WTC11 (cell line): ENCODE measurements at places on chromosomes 6 and 20. TPM values are rescaled to one million over a fixed set of nuclear protein-coding genes. Genes with fewer than 3 reads are reported as not detected.

DNA sequence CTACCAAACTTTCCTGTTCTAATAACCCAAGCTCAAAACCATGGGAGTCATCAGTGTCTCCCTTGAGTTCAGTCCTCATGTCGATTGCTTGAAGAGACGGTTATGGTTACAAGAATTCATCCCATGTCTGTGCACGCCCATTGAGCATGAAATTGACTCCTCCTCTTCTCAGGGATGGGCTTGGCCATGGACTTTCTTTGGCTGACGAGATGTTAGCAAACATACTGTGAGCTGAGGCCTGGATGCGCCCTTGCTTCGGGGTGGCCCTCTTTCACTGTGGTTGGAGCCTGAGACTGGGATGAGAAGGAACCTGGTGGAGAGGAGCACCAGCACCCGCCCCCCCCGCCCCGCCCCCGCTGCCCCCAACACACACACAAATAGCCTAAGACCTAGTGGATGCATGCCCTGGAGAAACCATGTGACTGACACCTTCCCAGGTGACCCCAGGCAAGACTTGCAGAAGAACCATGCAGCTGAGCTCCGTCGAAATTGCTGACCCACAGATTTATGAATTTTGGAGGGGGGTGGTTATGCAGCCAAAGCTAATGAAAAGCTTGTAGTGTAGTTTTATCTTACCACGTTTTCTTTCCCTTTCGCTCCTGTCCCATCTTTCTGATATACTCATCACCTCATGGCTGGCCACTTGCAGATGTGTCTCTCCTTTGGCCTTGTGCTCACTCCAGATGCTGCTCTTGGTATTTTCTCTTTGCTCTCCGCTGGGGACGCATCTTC lies 231.4 kb downstream of the CDH4 start:
- H3K27me3 ChIP-seq: peaks cover 44% of the 10 kb centered on the region
- peaks cover 16% of the 10 kb centered on the region for H3K4me1 ChIP-seq
- H3K36me3 ChIP-seq: peaks cover 10% of the 10 kb centered on the region
- no peak overlapping the region for H3K4me3 ChIP-seq
- no peak overlapping the region for H3K27ac ChIP-seq

DNA sequence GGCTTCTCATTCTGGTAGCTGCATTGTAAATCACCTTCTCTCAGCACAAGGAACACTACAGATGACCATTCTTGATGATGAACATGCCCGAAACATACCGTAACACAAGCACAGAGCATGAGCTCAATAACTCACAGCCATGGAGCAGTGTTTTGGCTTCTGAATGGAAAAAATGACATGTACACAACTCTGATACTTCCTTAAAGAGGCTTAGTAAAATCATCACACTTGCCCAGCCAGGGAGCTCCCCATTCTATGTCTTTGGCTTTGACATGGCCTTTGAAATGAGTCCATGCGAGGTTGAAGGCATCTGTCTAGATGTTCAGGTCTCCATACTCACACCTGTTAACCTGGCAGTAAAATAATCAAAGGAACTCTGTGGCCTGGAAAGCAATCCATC lies 87.6 kb downstream of the MYB start:
- peaks cover 53% of the 10 kb centered on the region for H3K4me1 ChIP-seq
- H3K27me3 ChIP-seq: peaks cover 3% of the 10 kb centered on the region; the same call in 1 of the 2 replicates
- H3K36me3 ChIP-seq: no peaks in the 10 kb centered on the region
- DNase-seq: no peak

DNA sequence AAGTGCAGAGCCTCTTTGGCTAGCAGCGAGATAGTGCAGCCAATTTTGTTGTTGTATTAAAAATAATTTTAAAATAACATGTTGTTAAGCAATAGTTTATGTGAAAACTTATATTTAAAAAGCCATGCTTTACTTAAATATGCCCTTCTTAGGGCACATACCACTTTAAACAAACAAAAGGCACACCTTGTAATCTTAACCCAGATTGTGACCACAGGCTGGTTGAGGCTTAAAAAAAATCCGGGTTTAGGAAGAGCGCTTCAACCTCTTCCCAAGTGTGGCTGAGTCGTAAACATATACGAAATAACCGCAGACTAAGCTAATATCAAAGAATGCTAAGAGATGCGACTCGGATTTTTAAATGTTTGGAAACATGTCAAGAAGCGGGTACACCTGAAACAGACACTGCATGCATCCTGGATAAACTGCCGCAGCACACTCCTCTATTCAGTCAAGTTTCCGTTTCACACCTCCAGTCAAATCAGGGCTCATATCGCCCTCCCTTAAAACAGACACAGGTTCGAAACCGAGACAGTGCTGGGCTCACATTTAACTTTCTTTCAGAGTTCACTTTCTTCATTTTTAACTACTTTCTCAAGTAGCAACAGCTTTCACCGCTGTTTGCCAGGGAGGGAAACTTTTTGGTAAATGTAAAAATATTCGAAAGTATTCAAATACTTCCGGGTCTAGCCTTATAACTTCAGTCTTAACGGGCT lies 1.5 kb downstream of the DEK start:
- no peak for DNase-seq
- H3K27me3 ChIP-seq: no peaks in the 10 kb centered on the region
- H3K4me1 ChIP-seq: peaks cover 49% of the 10 kb centered on the region

DNA sequence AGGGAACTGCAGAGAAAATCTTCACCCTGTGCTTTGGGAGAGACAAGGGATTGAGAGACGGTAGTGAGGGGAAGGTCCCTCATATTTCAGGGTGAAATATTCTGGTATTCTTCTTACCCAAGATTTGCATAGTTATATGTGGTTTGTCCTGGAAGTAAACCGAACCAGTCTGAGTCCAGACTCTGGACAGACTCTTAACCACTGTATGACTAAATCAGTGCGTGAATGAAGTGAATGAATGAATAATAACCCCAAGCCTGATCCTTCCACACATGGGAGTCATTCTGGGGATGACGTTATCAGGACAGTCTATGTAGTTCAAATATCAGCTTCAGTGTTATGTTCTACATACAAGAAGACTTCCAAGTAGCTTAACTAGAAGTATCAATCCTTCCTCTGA lies 690.7 kb downstream of the KIF16B start:
- H3K4me3 ChIP-seq: no peak overlapping the region
- H3K36me3 ChIP-seq: peaks cover 23% of the 10 kb centered on the region
- H3K27me3 ChIP-seq: no peaks in the 10 kb centered on the region; the same call in 1 of the 2 replicates
- no peak overlapping the region for H3K27ac ChIP-seq
- peaks cover 12% of the 10 kb centered on the region for H3K4me1 ChIP-seq

DNA sequence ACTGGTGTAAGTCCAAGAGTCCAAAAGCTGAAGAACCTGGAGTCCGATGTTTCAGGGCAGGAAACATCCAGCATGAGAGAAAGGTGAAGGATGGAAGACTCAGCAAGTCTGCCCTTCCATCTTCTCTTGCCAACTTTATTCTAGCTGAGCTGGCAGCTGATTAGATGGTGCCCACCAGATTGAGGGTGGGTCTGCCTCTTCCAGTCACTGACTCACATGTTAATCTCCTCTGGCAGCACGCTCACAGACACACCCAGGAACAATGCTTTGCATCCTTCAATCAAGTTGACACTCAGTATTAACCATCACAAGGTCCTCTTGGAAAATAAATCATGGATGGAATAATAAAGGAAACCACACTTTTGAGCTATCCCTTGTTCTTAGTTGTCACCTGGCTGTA lies 121.2 kb downstream of the MAP3K7 start:
- no peaks in the 10 kb centered on the region for H3K27me3 ChIP-seq
- H3K36me3 ChIP-seq: no peaks in the 10 kb centered on the region
- no peak for DNase-seq
- H3K4me3 ChIP-seq: no peak overlapping the region

DNA sequence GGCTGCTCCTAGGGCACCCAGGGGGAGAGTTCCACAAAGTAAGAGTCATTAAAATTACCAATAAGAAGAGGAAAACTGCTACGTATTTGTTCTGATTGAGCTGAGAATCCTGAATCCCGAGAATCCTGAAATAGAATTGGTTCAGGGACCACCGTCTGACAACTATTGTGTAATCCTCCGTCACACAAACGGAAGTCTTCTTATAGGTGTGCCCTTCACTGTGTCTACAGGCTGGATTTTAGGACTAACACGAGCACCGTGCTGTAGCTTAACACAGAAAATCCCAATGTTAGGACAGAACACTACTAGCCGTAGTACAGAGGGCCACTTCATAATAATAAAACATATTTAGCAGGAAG lies 50.6 kb upstream of the RNF182 start:
- peaks cover 21% of the 10 kb centered on the region for H3K4me1 ChIP-seq
- peak overlapping the region; percentile 66 for H3K4me3 ChIP-seq
- peaks cover 27% of the 10 kb centered on the region for H3K27me3 ChIP-seq
- no peak for DNase-seq
- H3K36me3 ChIP-seq: peaks cover 10% of the 10 kb centered on the region

- H3K36me3 ChIP-seq: peaks cover 6% of the 10 kb centered on the region
- H3K4me1 ChIP-seq: no peaks in the 10 kb centered on the region
- DNase-seq: no peak
- H3K4me3 ChIP-seq: no peak overlapping the region
- no peak overlapping the region for H3K27ac ChIP-seq
- H3K27me3 ChIP-seq: no peaks in the 10 kb centered on the region
Observed at GRCh38 chr6:134630508-134631121, 312.7 kb upstream of the SGK1 start.

GRCh38 chr6:128033156-128033555 lies 132.3 kb upstream of the THEMIS start:
- DNase-seq: no peak
- no peak overlapping the region for H3K4me3 ChIP-seq
- H3K36me3 ChIP-seq: no peaks in the 10 kb centered on the region
- no peaks in the 10 kb centered on the region for H3K27me3 ChIP-seq
- H3K27ac ChIP-seq: no peak overlapping the region

DNA sequence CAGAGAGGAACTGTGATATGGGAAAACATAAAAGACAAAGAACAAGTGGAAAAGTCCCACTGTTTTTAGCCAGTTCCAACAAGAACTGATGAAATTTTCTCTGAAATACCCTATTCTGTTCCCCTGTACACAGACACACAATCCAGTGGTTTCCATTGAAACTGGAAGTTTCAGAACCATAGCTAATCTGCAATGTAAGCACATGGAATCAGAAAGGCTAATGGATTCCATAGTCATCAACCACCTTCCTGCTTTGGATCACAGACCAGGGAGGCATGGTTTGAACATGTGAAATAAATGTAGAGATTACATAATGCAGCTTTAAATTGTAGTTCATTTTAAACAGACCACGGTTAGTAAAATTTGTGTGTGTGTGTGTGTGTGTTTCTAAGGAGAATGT lies 242.1 kb downstream of the GJA1 start:
- no peaks in the 10 kb centered on the region for H3K36me3 ChIP-seq
- H3K27ac ChIP-seq: no peak overlapping the region
- no peak overlapping the region for H3K4me3 ChIP-seq

- H3K4me3 ChIP-seq: no peak overlapping the region
- no peaks in the 10 kb centered on the region for H3K27me3 ChIP-seq
- DNase-seq: no peak
- no peak overlapping the region for H3K27ac ChIP-seq
- no peaks in the 10 kb centered on the region for H3K36me3 ChIP-seq
- H3K4me1 ChIP-seq: peaks cover 4% of the 10 kb centered on the region
Observed at GRCh38 chr6:81894306-81894705, 141.8 kb upstream of the TENT5A start.

GRCh38 chr6:98998103-98998502 lies 50.4 kb upstream of the FBXL4 start:
- H3K4me1 ChIP-seq: peaks cover 4% of the 10 kb centered on the region; the same call in 1 of the 2 replicates
- H3K27me3 ChIP-seq: no peaks in the 10 kb centered on the region
- no peaks in the 10 kb centered on the region for H3K36me3 ChIP-seq
- no peak overlapping the region for H3K27ac ChIP-seq
- DNase-seq: no peak

GRCh38 chr6:135810486-135810885 lies 41.0 kb upstream of the PDE7B start:
- no peak overlapping the region for H3K4me3 ChIP-seq
- no peak for DNase-seq
- H3K27ac ChIP-seq: no peak overlapping the region
- peaks cover 43% of the 10 kb centered on the region for H3K4me1 ChIP-seq

DNA sequence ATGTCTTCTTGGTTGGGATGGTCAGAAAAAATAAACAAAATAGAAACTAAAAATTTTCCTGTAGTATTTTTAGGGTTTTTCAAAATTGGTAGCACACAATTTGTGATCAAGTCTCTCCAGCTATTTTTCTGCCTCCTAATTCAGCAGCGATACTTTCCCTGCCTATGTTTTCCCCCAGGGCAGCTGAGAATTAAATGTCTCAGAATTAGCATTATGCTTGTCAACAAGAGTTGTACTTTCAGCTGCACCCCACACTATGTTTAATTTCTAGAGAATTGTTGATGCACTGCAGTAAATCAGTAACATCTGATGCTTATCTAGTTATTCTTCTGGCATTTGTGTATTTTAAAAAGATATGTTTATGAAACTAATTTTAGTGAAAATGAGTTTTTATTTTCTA lies 34.2 kb upstream of the ZNF337 start:
- DNase-seq: no peak
- H3K4me1 ChIP-seq: no peaks in the 10 kb centered on the region
- no peaks in the 10 kb centered on the region for H3K27me3 ChIP-seq
- H3K36me3 ChIP-seq: peaks cover 9% of the 10 kb centered on the region
- H3K27ac ChIP-seq: no peak overlapping the region

DNA sequence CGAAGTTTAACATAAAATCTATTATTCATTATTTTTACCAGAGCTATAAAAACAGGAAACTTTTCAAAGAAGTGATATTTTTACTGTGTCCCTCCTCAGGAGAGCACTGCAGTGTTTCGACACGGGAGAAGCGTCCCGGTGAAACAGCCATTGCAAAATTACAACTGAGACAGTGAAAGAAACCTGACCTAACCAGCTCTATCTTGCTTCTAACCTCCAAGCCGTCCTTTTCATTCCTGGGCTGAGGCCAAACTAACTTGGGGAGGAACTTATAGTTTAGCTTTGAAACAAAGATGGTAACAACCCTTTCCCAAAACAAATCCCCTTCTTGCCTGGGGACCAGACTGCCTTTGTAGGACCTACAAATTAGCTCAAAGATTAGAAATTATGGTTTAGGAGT lies 79.2 kb downstream of the WDR27 start:
- H3K4me3 ChIP-seq: no peak overlapping the region
- no peak for DNase-seq
- peaks cover 35% of the 10 kb centered on the region for H3K36me3 ChIP-seq
- no peaks in the 10 kb centered on the region for H3K27me3 ChIP-seq
- 0 out of 2 replicates have a peak overlapping the region, but pooled peaks have one; percentile 7 for H3K27ac ChIP-seq

DNA sequence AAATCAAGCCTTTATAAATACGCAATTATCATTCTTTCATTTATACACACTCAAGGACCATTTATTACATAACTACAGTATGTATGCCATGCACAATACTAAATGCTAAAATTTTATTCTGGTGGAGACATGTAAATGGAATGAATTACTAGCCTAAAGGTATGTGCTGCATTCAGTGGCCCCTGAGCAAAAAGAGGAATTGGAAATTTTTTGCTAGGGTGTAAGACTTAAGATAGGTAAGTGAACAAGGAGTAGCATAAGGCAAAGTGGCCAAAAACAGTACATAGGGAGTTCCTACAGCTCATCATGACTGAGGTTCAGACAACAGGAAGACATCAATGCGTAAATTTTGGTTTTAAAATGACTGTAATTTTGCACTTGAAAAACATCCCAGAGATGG lies 2.3 kb upstream of the MTFR2 start:
- no peaks in the 10 kb centered on the region for H3K36me3 ChIP-seq
- DNase-seq: no peak
- no peaks in the 10 kb centered on the region for H3K27me3 ChIP-seq
- no peak overlapping the region for H3K27ac ChIP-seq
- no peak overlapping the region for H3K4me3 ChIP-seq

ATXN1 gene
- 7.5 to 8.8 TPM (median 8.1 TPM) in 3 replicates for total RNA-seq

PAK5 gene
- total RNA-seq: 0.31 to 0.53 TPM (median 0.48 TPM) in 3 replicates

PSMG4 gene
- 30.2 to 38.2 TPM (median 32.5 TPM) in 3 replicates for total RNA-seq

WFDC10B gene
- total RNA-seq: 0.42 to 0.62 TPM (median 0.53 TPM) in 3 replicates

TBXT gene
- 0.15 to 0.50 TPM (median 0.21 TPM) in 3 replicates for total RNA-seq

MRAP2 gene
- 4.8 to 5.2 TPM (median 4.9 TPM) in 3 replicates for total RNA-seq

FNDC1 gene
- 0.23 to 0.44 TPM (median 0.34 TPM) in 3 replicates for total RNA-seq

BPIFB4 gene
- not detected in 3 replicates for total RNA-seq

DNAH8 gene
- 0.02 TPM in 1 of 3 replicates, not detected in the others for total RNA-seq
